NCI-H2171 (cell line): ENCODE measurements at places on chromosomes 11 and 22.
A peak's percentile ranks its signal among the peaks of the same experiment; 100 is the strongest.

DNA sequence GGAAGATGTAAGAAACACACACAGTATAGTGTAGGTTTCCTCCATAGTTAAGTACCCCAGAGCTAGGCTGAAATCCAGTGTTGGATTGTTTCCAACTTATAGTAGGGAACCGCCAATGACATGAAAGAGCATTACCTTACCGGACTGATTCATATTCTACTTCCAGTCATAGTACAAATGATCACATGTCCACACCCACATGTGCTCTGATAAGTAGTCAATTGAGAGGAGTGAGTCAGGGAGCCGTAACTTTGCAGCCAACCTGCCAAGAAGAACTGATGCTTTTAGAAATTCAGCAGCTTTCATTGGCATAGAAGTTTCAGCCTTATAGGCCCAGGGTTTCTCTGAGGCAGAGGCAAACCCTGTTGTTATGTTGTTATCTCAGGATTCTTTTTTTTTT, 240.6 kb downstream of the ETS1 start:
- DNase-seq = no peak

DNA sequence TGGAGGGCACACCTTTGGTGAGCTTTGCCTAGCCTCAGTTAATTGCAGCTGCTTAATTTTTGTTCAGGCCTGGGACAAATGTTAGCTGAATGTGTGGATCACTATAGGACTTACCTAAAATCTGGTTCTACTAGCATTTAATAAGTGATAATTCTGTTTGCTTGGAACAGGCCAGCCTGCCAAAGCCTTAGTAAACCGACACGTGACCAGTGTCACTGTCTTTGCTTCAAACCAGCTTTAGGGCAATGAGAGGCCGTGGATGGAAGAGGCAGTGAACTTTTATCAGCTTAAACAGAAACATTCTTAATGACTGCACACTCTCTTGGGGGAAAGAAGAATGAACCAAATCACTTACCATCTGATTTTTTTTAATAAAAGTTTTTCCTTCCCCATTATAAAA, 10.8 kb downstream of the PARVA start:
- no peak for DNase-seq

DNA sequence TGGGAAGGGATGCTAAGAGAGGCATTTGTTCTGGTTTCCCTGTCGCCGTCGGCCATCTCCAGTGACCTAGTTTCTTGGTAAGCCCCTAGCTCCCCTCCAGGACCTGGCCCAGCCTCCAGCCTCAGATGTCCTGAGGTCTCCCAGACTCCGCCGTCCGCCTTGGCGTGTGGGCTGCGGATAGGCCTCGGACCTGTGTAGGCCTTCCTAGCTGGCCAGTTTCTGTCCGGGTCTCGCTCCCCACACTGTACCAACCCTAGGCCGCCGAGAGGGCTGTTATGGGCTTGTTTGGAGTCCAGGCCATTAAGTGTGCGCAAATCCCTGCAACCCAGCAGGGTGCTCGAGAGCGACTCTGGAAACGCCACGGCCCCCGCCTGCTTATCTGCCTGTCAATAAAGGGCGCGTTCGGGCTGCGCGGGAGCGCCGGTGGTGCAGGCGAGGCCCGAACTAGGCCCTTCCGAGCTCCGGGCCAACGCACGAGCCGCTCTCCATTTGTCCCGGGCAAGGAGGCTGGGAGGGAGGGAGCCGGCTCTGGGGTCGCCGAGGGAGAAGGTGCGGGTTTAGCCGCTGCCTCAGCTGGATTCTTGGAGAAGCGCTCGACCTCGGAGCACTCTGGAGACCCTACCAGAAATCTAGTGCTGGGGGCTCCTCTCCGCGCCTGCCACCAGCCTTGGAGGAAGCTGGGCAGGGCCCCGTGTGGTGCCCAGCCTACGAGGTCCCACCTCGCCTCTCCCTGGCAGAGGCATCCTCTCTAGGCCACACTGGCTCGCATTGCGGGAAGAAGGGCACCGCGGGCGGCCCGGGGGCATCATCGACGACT, 8.7 kb upstream of the PAX6 start:
- DNase-seq = no peak

DNA sequence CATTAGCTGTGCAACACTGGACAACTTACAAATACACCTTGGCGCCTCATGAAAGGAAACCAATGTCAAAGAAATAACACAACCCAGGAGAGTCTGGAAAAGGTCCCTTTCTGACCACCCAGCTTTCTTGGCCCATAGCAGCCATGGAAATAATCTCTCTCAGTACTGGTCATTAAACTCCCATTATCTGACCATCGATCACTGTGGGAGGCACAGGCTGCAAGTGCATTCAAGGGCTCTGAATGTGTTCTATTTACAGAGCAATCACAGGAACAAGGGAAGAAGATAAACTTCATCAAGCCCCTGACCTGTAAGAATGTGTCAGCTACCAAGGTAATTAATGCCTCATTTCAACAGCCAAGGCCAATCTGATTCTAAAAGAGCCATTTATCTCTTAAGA, 40.1 kb downstream of the CTSC start:
- no peak for DNase-seq

- peak; percentile 36 for DNase-seq
Observed at GRCh38 chr22:50318698-50319411, 8.0 kb downstream of the DENND6B start.

DNA sequence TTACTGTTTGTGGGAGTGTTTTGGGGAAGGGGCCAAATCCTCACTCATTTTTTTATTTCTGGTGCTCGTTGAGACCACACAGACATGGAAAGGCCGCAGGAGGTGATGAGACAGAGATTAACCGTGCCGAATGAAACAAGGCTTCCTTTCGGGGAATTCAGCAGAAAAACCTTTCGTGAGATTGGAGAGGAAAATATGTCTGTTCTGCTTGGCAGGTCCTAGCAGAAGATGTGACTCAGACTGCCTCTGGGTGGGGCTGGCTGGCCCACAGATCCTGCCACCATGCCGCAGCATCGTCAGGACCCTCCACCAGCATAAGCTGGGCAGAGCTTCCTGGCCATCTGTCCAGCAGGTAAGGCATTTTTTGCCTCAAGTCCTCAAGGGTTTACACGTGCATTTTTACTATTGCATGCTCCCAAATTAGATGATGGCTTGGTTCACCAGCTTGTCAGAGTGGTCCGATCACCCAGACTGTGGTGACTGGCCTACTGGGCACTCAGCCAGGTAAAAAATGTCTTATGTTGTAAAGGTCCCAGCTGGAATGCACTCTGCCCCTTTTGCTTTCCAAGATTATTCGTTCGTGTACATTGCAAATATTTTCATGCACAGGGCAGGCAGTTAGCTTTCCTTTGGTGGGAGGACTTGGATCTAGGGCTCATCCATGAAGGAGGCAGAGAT, 1.5 kb downstream of the DDB2 start:
- DNase-seq = no peak
